ENCODE measurements at places on chromosomes 16 and 17.

GRCh38 chr16:11105038-11105903, 150.7 kb downstream of the SOCS1 start:
- DNase-seq = no peak

DNA sequence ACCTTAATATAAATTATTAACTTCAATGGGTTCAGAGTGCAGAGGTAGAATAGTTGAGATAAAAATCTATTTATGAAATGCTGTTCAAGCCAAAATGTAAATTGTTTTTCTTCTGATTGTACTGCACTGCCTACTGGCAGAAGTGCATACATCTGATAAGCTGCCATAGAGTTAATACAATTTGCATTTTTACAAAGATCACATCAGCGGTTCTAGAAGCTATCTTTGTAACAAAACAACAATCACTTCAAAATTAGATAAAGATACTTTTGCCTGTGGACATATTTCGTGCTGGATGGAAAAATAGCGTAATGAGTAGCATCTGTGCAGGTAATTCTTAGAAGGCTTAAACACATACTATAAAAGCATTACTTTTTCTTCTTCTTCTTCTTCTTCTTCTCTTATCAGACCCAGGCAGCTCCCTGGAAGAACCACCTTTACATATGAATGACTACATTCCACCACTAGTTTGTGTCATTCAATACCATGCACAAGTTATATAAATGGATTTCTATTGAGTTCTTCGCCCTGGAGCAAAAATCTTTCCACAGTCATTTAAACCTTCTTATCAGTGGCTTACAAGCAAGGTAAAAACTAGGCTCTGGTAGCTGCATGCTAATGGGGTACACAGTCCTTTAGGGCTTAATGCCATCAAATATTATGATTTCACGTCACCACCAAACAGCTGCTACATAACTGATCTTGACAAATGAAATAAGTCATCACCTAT, 47.0 kb downstream of the SYNRG start:
- DNase-seq = no peak

GRCh38 chr16:62853887-62854286, 817.6 kb upstream of the CDH8 start:
- DNase-seq = no peak

DNA sequence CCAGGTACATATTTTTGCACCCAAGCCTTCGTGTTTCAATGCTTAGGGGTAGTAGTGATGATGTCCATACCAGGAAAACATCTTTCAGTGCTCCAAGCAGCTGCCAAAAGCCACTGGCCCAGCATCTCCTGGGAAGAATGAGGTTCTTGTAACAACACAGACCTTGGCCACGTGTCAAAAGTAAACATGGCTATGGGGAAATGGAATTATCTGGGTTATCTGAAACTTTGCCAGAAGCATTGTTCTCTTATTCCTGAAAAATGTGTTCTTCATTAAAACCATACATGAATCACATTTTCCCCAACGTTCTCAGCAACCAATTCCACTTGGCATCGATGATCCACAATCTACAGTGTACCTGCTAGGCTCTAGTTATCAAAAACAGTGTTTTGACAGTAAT, 524.2 kb upstream of the EEF2KMT start:
- no peak for DNase-seq
